ENCODE measurements at places on chromosomes 4 and X.
A peak's percentile ranks its signal among the peaks of the same experiment; 100 is the strongest.

- DNase-seq, result no peak
These were observed 31.6 kb downstream of the UGDH start for GRCh38 chr4:39495446-39496213.

- DNase-seq, result no peak
These were observed 9.4 kb upstream of the KIAA0232 start for GRCh38 chr4:6773106-6773505.

GRCh38 chrX:30990361-30990760 lies 81.5 kb downstream of the FTHL17 start:
- no peak for DNase-seq

- DNase-seq, result no peak
These were observed 11.9 kb downstream of the AR start for GRCh38 chrX:67555578-67556203.

DNA sequence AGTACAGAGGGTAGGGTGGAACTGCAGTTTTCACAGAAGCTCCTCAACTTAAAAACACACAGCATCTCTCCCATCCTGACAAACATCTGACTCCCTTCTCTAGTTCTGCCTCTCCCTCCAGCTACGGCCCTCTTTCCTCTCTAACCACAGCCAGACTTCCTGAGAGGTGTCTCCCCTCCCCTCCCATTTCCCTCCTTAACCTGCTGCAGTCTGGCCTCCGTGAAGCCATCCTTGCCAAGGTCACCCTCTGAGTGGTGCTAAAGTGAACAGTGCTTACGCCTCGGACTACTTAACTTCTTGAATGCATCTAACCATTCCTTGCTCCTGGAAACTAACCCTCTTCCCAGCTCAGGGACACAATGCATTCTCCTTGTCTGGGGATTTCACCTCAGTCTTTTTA lies 53.3 kb downstream of the RTL5 start:
- no peak for DNase-seq

DNA sequence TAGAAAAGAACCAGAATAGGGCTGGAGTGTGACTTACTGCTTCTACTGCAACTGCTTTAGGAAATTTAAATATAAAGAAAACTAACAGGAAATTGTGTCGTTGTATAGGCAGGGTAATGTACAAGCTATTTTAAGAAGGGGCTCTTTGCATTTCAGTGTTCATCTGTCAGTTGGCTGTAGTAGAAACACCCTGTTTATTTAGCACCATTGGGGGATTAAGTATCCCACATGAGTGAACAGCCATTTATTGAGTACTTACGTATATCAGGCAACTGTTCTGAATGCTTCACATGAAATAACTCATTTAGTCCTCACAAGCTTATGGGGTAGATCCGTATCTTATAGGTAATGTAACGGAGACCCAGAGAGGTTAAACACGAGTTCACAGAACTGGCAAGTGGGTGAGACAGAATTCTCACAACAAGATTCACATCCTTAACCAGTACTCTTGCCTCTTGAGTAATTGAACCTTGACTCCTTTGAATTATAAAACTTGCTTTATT lies 23.9 kb downstream of the STIM2 start:
- peak; percentile 24 for DNase-seq

DNA sequence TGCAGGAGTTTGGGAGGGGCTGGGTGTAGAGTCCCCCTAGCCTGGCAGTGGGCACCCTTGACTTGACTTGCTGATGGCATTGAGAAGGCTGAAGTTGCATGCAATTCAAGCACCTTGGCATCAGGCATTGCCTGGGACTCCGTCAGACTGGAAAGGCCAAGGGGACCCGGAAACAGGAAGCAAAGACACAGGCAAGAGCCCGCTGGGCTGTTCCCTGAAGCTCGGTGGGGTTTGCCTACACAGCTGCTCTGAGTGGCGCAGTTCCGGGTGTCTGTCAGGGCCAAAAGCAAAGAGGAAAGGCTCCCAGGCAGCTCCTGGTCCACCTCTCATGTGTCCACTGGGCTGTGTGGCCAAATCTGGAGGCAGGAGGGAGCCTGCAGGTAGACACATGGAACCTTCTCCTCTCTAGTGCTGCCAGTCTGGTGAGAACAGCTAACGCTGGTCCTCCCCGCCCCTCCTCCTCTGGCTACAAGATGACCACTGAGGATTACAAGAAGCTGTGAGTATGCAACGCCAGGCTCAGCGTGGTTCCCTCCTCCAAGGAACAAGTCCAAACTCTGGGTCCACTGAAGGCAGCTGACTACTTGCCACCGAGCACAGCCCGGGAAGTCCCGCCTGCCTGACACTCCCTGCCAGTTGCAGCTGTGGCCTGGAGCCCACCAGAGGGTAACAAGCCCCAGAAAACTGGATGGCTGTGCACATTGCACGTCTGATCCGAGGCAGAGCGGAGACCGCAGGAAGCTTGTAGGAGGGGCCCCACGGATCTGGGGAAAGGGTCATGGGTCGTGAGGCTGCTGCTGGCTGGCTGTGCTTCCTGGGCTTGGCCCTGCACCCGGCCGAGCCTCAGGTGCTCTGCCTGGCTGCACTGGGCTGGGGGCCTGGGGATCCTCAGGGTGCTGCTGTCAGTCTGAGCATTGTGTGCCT lies 20.1 kb downstream of the ZNF185 start:
- no peak for DNase-seq

GRCh38 chrX:154019061-154019621 lies 561 bp downstream of the IRAK1 start:
- DNase-seq, result peak; percentile 16

DNA sequence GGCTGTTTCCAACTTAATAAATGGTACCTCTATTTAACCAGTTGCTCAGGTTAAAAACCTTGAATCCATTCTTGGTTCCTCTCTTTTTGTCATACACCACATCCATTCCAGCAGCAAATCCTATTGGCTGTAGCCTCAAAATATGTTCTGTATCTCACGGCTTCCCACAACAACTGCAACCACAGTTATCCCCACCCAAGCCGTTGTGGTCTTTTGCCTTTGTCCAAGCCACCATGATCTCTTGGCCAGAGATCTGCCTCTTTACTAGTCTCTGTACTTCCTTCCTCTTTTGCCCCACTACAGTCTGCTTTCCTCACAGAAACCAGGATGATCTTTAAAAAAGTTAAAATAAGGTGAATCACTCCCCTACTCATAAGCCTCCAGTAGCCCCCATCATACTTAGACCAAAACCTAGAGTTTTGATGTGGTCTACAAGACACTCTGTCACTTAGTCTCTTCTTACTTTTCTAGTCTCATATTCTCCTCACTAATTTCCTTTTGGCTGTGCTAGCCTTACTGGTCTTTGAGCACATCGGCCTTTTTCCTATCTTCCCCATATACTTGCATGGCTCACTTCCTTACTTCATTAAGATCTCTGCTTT lies 10.3 kb downstream of the MAOA start:
- no peak for DNase-seq

GRCh38 chr4:7186031-7186430 lies 6.3 kb upstream of the SORCS2 start:
- no peak for DNase-seq

- no peak for DNase-seq
These were observed 289.4 kb downstream of the ANKRD50 start for GRCh38 chr4:124423160-124423559.

DNA sequence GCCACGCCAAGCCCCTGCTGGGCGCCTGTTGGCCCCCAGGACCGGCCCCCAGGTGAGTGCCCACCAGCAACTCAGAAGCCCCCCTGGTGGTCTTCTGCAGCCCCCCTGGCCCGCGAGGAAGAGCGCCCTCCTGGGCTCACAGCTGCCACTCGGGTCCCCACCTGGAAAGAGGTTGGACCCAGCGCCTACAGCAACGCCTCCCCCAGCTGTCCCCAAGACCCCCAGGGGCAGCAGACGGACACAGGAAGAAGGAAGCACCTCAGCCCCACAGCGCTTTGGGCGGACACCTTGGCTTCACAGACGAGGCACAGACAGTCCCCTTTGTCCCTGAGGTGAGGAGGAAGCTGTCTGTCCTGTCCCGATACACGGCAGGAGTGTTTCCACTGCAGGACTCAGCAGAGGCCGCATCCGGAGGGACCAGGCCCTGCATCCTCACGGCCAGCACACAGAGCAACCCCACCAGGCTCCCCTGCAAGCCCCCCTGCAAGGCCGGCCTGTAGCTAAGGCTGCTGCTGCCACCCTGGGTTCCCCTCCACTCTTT lies 115.6 kb upstream of the NKX1-1 start:
- DNase-seq, result no peak

GRCh38 chr4:140227286-140227685 lies 73.3 kb upstream of the MAML3 start:
- DNase-seq, result no peak

DNA sequence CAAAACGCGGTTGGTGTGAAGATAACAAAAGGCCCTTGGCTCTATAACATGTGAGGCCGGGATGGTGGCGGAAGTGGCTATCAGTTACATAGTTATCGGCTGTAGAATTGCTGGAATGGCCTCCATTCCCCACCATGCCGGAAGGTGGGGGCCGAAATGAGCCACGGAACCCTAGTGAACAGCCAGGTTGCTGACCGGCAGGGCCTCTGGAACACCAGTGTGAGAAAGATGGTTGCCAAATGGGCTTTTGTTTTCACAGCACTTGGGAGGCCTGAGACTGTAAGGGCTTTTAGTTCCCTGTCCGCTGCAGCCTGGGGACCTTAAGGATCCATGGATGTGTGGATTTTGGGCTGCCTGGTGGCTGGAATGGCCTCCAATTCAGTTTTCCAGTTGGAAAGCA lies 23.3 kb upstream of the ARX start:
- no peak for DNase-seq

GRCh38 chrX:68571610-68572311 lies 72.9 kb downstream of the YIPF6 start:
- no peak for DNase-seq

GRCh38 chr4:128025319-128025718 lies 35.8 kb upstream of the LARP1B start:
- no peak for DNase-seq

GRCh38 chrX:149758068-149758714 lies 15.7 kb upstream of the HSFX1 start:
- no peak for DNase-seq

GRCh38 chr4:48909697-48910096 lies 3.1 kb upstream of the OCIAD2 start:
- no peak for DNase-seq

DNA sequence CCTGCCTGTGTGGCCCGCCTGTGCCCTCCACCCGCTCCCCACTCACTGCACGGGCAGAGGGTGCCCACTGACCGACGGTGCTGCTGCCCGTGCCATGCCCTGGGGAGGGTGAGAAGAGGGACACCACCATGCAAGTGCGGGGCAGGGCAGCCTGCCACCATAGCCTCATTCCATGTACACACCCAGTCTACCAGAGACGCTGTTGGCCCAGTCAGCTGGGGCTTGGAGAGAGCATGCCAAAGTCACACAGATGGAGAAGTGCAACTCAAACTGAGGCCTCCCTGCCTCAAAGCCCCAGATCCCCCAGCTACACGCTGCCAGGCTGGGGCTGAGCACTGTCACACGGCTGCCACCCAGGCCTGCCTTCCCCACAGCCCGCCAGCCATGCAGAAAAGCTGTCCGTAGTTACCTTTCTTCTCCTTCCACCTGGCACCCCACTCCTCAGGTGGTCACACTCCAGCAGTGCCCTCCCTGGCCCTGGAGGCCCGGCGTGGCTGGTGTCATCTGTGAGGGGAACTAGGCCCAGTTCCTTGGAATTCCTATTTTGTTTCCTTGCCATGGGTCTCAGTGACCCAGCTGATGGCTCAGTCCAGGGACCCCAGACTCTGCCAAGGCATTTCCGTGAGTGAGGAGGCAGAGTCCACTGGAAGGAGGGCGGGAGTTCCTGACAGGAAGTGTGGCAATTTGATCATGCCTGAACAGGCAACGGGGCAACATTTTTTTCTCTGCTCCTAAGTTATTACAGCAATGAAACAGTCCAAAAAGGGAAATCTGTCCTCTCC lies at the start of gene SLC2A9:
SLC2A9 (minus strand) TSS at position 627 of the 782 bp plus-strand sequence; CDS start at position 559, 68 bp downstream.
- DNase-seq, result no peak

- peak; percentile 59 for DNase-seq
These were observed 59.3 kb downstream of the MAML3 start for GRCh38 chr4:140094438-140095420.

DNA sequence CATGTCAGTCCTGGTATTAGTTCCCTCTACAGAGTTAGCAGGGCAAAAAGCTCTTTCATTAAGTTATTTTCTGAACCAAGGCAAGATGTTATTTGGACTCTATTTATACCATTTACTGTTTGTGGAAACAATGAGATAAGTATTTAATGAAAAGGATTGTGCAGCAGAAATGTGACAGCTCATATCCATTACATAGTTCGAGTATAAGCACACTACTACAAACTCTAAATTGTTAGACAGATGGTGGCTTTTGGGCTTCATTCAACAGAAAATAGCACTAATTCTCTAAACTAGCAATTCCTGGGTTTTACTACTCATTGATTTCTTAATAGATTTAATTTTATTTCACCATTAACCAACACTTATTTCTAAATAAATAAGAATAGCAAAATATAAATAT lies 95.2 kb upstream of the ANK2 start:
- no peak for DNase-seq

GRCh38 chr4:8770518-8771257 lies 101.0 kb downstream of the HMX1 start:
- no peak for DNase-seq

DNA sequence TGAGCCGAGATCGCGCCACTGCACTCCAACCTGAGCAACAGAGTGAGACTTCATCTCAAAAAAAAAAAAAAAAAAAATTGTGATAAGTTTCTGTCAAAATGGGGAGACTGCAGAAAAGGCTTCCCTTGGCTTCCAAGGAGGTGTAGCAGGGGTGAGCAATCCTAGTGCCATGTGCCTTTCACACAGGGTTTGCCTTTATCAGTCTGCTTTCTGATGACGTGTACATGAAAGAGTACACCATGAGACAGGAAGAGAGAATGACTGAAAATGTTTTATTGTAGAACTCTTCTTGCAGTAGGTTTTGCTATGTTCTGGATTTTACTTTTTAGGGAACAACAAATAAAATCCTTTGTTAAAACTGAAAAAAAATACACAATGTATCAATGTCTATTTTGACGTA lies 23.4 kb upstream of the ZFP42 start:
- no peak for DNase-seq

DNA sequence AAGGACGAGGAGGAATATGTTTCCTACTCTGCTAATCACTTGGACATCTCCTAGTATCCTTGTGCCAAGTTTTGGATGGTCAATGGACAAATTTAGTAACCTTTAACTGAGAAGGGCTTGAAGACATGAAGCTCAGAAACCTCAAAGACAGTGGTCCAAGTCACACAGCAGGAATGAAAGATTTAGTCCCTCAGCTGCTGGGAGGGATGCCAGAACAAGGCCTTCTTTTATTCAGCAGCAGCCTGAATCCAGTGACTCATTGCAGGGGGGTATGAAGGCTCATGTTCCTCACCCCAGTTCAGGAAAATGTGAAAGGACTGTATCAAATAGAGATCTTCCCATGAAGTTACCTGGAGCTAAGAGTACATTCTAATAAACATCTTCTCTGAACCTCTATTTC lies 214.9 kb upstream of the UGT8 start:
- no peak for DNase-seq

DNA sequence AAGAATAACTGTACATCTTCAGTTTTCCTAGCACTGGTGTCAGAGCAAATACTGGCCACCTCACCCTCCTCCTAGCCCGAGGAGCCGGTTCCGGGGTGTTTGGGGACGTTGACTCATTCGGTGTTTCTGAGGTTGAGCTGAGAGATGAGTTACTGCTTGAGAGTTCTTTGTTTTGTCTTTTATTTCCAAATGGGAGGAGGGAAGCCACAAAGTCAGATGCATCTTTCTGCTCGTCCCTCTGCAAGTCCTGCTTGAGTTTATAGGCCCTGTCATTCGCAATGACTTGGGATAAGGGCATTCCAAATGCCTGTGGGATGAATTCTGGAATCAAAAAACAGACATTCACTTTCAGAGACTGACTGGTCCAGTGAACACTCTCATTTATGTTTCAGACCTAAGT lies 77.5 kb downstream of the HCCS start:
- DNase-seq, result no peak

Measured in CD4-positive, alpha-beta T cell treated with Interferon alpha-2 for 1 hour (primary cell).